ENCODE measurements at places on chromosomes 4 and X. TPM values are rescaled to one million over a fixed set of nuclear protein-coding genes. Genes with fewer than 3 reads are reported as not detected.

DNA sequence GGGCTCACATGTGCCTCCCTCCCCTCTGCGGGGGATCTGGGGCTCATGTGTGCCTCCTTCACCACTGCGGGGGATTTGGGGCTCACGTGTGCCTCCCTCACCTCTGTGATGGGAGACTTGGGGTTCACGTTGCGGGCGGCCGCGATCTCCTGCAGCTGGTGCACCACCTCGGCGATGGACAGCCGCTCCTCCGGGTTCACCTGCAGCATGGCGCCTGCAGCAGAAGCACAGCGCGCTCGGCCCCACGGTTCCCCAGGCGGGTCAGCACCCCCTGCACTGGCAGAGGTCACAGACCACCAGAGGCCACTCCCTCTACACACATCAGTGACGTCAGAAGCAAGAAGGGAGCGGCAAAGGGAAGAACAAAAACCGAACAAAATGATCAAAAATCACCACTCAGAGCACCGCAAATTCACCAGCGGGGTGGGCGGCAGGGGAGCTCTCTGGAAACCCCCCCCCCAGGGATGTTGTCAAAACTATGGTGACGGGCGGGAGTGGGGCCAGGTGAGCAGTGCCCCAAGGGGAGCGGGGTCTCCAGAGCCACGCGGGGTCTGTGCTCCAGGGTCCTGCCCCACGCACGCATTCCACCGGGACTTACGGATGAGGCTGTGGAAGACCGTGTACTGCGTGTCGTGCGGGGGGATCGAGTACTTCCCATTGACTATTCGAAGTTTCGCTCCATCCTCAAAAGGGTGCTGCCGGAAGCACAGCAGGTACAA lies 38.7 kb downstream of the GAK start:
- no peak for DNase-seq

DNA sequence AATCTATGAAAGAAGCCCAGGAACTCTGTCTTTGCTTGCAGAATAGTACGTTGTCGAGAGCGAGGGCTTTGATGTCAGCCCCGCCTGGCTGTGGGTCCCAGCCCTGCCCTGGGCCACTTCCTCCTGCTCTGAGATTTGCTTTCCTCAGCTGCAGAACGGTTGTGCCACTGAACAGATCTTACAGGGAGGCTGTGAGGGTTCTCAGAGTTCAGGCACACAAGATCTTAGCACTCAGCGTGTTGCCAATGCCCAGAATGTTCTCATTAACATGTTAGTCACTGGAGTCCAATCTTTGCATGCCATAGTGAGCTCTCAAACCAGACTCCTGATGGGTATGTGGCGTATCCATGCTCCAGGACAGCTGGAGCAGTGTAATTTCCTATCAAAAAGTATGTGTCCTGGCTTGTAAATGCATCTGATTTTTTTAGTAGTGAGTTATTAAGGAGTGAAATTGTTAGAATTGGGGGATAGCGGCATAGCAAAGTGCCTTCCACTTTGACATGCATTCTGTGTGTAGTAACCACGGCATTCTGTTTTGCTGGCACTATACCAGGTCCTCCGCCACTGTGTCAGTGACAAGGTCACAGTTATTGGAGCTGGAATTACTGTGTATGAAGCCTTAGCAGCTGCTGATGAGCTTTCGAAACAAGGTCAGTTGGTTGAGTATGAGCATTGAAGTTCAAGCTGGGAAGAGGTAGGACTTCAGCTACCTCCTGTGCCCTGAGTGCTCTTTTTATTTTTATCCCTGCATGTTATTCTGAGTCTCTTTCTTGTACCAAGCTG lies 31.6 kb downstream of the TKTL1 start:
- DNase-seq, result no peak

DNA sequence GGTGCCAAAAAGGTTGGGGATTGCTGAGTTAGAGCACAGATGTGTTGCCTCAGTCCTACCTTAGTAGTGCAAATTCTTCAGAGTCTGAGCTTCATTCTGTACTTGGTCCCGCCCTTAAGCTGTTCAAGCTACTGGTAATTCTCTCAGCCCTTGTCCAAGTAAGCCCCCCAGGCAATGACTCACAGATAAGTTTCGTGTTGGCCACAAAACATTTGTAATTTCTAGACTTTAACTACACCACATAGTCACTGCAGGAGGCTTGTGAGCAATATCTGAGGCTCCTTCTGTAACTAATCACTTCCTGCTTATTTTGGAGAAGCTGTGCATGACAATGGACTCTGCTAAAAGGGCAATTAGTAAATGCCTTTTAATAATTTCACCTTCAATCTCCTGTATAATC lies 1420.5 kb downstream of the PCDH7 start:
- DNase-seq, result no peak

- DNase-seq, result no peak
These were observed 9.6 kb downstream of the ARSJ start for GRCh38 chr4:113969709-113970334.

GRCh38 chr4:124372916-124373315 lies 339.6 kb downstream of the ANKRD50 start:
- no peak for DNase-seq

DNA sequence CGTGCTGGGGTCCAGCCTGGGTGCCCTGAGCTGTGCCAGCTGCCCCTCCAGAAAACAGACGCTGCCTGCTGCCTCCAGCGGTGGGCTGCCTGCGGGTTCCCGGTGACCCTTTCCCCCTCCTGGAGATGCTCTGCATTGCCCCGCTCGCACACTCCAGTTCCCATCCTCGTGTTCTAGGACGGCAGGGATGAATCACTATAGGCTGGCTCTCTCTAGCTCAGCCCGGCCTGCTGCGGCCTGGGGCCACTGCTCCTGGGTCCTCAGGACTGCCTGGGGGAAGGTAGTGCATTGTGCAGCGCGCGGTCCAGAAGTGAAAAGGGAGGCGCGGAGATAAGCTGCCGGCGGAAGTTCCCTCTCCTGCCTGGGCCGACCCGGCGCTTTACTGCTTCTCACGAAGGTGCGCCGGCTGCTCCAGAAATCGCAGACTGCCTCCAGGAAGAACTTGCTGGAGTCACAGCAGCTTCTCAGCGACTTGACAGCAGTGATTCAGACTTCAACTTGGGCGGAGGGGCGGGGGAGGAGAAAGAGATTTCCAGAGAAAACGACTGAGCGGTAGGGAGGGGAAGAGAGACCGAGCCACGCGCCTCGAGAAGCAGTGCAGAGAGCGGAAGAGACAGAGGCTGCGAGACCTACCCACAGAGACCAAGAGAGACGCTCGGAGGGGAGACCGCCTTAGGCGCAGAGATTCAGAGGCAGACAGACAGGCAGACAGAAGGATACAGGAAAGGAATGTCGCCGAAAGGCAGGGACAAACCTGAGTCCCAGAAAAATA lies 6.7 kb upstream of the MSX1 start:
- no peak for DNase-seq

GRCh38 chr4:185435466-185435865 lies 9.7 kb upstream of the UFSP2 start:
- no peak for DNase-seq

GRCh38 chr4:186304866-186305505 lies 39.0 kb downstream of the F11 start:
- DNase-seq, result no peak

- no peak for DNase-seq
These were observed 111.8 kb upstream of the MAP3K15 start for GRCh38 chrX:19627081-19627480.

GRCh38 chrX:132677233-132677716 lies 188.4 kb upstream of the MBNL3 start:
- DNase-seq, result no peak

GRCh38 chrX:139201924-139202323 lies 328.6 kb upstream of the F9 start:
- DNase-seq, result no peak

DNA sequence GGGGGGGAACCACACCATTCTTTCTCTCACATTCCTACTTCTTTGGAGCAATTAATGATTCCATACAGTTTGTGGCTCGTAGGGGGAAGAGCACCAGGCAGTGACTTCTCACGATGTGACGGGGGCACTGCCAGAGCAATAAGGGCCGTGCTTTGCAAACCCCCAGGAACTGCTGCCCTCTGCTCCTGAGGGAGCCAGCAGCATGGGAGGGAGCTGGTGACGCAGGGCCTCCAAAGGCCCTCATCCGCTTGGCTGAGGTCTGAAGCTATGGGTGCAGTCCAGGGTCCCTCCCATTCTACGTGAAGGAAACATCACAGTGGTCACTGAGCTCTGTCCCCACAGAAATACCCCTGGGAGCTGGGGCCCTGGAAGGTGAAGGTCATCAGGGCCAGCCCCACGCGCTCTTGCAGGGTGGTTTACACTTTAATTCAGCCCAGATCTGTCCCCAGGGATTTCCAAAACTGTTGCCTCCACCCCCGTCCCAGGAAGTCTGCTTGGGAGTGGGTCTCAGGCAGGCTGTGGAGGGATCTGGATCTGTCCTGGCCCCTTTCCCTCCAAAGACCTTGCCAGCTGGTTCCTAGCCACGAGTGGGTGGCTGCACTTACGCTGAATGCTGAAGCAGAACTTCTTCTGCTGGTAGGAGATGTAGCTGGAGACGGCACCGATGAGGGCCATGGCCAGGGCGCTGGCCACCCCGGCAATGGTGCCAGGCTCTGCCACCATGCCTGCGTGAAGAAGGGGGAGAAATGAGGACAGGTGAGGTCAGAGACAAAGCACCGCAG lies 82.6 kb downstream of the MTMR1 start:
- no peak for DNase-seq

- DNase-seq, result no peak
These were observed 197.8 kb downstream of the RASL11B start for GRCh38 chr4:53059871-53060270.

- no peak for DNase-seq
These were observed 53.6 kb downstream of the PAQR3 start for GRCh38 chr4:78885598-78885997.

GRCh38 chr4:2702361-2702760 lies 53.8 kb downstream of the TNIP2 start:
- DNase-seq, result no peak

GRCh38 chr4:24574236-24574635 lies 10.1 kb downstream of the DHX15 start:
- DNase-seq, result no peak

- DNase-seq, result no peak
These were observed 77.0 kb downstream of the PAPSS1 start for GRCh38 chr4:107643021-107643420.

DNA sequence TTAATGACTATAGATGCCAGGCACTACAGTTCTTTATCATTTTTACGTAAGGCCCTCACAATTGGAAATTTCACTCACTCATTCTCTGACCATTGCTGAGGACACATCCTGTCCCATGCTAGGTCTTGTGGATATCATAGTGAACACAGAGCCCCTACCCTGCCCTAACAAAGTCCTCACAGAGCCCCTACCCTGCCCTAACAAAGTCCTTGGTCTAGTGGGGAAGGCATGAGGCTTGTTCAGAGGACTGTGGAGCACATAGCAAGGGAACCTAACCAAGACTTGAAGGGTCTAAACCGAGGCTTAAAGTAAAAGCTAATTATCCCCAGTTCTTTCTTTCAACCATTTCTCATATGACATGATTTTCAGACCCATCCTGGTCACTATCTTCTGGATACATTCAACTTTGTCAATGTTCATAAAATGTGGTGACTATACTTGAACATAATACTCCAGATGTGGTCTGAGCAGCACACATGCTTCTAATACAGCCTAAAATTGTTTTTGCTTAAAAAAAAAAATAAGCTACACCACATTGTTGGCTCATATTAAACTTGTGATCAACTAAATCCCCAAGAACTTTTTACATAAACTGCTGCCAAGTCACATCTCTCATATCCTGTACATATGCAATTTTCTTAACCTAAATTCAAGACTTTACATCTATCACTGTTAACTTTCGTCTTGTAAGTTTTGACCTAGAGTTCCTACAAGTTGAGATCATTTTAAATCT lies 77.0 kb downstream of the GPC3 start:
- no peak for DNase-seq

GRCh38 chrX:104347860-104348259 lies 93.1 kb upstream of the ESX1 start:
- DNase-seq, result no peak

- no peak for DNase-seq
These were observed 57.0 kb upstream of the SLC25A4 start for GRCh38 chr4:185086053-185086452.

DNA sequence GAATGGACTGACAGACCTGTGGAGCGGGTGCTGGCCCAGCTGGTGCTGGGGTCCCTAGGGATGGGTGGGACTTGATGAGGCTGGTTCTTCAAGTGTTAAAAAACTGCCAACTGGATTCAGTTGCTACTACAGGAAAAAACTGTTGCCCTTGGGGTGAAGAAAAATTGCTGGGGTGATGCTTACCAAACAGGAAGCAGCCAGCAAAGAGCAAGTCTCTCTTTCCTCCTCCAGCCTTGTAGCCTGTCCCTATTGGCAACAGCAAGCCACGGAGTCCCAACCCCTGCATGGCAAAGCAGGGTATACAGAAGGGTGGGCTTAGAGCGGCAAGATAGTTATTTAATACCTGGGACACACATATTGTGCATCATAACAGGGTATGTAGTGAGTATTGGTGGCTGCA lies 60.1 kb upstream of the ATP8A1 start:
- no peak for DNase-seq

- DNase-seq, result no peak
These were observed 14.9 kb upstream of the PIM2 start for GRCh38 chrX:48933757-48934156.

DNA sequence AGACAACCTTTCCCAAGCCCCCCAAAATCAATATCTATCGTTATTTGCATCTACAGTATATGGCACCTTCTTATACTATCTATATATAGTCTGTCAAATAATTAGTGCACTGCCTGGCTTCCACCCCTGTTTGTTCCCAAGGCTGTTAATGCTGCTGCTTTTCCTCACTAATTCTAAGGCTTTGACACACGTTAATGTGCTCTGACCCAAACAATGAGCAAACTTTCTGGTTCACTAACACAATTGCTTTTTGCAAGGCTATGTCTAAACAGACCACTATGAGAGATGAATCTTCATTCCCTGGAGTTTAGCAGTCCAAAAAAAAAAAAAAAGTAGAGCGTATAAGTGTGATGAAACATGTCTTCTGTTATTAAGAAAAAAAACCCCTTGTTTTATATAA lies 360.9 kb upstream of the AGA start:
- no peak for DNase-seq

GRCh38 chrX:10156199-10157031 lies at the start of gene CLCN4:
TSS of gene CLCN4 (plus strand) at chrX:10156975. CDS start at chrX:10185033, 28,058 bp downstream.
- DNase-seq, result no peak

- DNase-seq, result no peak
These were observed 163.0 kb upstream of the AGA start for GRCh38 chr4:177605252-177605651.

GRCh38 chr4:37889849-37890800 lies 759 bp upstream of the TBC1D1 start:
- no peak for DNase-seq

- DNase-seq, result no peak
These were observed 703.0 kb downstream of the ARAP2 start for GRCh38 chr4:35541146-35541887.

- DNase-seq, result no peak
These were observed 814 bp upstream of the RBM47 start for GRCh38 chr4:40630335-40631021.

The MAGEC2 gene
- total RNA-seq, result not detected

The PAGE5 gene
- not detected for total RNA-seq

The ELK1 gene
- total RNA-seq, result 136 TPM

The ADH4 gene
- total RNA-seq, result not detected

The PGRMC2 gene
- total RNA-seq, result 23.6 TPM

The XAGE2 gene
- not detected for total RNA-seq

The AMTN gene
- total RNA-seq, result not detected

The ANOS1 gene
- total RNA-seq, result not detected

The RHOXF1 gene
- total RNA-seq, result 0.80 TPM

The CYSLTR1 gene
- 7.8 TPM for total RNA-seq

The RGN gene
- not detected for total RNA-seq

The AMOT gene
- total RNA-seq, result 1.3 TPM

All from activated naive CD4-positive, alpha-beta T cell treated with anti-CD3 and anti-CD28 coated beads, Interleukin-2, amount 50 U/mL, for 72 hours (primary cell).